Inflammatory macrophage treated with lipopolysaccharide for 4 hours (primary cell): ENCODE measurements at places on chromosomes 5 and 9.

DNA sequence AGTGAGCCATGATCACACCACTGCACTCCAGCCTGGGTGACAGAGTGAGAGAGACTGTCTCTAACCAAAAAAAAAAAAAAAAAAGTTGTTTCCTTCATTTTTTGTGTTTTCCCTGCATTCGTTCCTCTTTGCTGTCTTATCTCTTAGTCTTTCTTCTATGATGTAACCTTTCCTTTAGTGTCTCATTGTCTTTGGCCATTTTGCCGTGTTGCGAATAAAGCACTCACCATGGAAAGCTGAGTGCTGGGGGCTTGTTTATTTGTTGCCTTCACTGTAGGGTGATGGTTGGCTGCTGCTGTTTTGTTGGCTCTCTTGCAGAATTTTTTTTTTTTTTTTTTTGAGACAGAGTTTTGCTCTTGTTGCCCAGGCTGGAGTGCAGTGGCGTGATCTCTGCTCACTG lies 7.7 kb downstream of the EHMT1 start:
- DNase-seq, result peak; percentile 22

GRCh38 chr5:91403438-91403837 lies 20.3 kb upstream of the ARRDC3 start:
- DNase-seq, result no peak

DNA sequence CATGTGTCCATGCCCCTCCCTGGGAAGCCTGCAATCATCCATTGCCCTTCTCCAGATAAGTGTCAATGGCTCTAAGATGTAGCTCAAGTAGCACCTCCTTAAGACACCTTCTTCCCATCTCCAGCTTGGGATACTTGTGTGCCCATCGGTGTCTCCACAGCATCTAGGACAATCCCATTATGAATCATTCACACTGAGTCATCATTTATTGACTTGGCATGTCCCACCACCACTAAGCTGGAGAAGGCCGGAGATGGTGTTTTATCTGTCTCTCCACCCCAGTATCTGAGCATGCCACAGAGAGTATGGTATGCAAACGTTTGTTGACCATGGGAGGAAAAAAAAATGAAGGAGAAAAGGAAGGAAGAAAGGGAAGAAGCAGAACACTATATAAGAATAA lies 342.2 kb downstream of the TRIM32 start:
- no peak for DNase-seq

- peak; percentile 30 for DNase-seq
Measured at GRCh38 chr9:27457445-27457844, 66.6 kb upstream of the IFNK start.

DNA sequence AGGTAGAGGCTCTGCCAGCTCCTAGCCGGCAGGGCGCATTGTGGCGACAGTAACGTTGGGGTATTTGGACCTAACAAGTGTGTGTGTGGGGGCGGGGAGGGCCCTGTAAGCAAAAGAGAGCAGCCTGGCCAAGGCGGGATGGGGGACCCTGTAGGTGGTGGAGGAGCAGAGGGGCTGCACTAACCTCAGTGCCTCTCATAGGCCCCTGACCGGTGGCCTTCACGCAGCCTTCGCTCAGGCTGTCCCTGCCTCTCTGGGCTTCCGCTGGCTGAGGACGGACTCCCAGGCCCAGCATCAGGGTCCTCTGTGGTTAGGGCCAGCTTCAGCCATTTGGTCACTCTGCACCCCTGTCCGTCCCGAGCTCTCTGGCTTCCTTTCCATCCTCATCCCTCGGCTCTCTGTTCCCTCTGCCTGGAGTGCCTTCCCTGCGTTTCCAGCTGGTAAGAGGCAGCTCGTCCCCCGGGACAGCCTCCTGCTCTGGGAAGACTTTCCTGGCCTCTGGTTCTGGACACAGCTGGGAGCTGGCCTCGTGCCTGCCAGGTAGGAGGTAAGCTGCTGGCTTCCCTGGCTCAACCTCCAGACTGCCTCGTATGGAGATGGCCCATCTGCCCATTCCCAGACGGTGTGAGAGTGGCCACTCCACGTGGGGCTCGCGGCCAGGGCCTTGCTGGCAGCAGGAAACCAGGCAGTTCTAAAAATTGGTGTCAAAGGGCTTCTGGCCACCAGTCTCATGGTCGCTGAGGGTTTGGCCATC lies 39.3 kb upstream of the PHYKPL start:
- no peak for DNase-seq

GRCh38 chr5:115457571-115457970 lies 87.0 kb downstream of the FEM1C start:
- DNase-seq, result no peak

DNA sequence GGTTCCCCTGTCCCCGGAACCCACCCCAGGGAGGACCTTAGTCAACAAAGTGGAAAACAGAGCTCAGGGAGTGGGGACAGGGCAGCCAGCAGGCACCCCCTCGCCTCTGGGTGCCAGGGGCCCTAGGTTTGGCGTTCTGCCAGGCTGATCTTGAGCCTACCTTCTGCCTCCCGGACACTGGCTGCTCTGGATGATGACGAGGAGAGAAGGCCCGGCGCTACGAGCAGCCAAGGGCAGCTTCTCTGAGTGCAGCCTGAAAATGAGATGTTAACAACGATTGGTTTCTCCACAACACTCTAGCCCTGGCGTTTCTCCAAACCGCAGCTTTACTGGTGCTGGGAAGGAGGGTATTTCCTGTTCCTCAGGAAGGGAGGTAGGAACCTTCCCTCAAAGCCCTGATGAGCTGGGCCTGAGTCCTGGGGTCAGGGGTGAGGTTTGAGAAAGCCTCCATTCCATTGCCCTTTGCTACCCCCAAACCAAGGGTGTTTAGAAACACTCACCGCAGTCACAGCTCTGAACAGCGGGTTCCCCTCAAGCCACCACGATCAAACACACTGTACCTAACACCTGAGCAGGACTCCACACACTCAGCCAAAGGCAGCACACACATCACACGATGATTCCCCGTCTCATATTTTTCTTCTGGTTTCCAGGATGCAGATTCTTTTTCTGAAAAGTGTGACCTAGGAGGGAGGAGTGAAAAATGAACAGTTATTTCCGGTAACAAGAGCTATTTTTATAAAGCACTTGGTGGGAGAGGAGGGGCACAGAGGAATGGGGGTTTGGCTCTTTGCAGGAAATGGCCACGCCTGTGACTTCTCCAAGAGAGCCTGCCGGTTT lies at the start of gene STING1:
Gene STING1, minus strand, starts transcription at position 709 of the 840 bp plus-strand sequence. CDS start 1,054 bp downstream, outside the sequence.
- DNase-seq, result peak; percentile 75

- no peak for DNase-seq
Measured at GRCh38 chr5:170523142-170523551, 19.3 kb downstream of the KCNIP1 start.

GRCh38 chr9:127245637-127246164 lies 18.9 kb upstream of the GARNL3 start:
- DNase-seq, result no peak

GRCh38 chr9:121344184-121344583 lies 25.9 kb downstream of the STOM start:
- no peak for DNase-seq

GRCh38 chr9:135326141-135326540 lies 153.4 kb upstream of the PPP1R26 start:
- no peak for DNase-seq

GRCh38 chr5:180470966-180471582 lies 23.1 kb upstream of the CNOT6 start:
- peak; percentile 47 for DNase-seq

- DNase-seq, result no peak
Measured at GRCh38 chr9:107274953-107275422, 8.1 kb upstream of the RAD23B start.

- DNase-seq, result no peak
Measured at GRCh38 chr9:93262537-93263310, 78.8 kb downstream of the WNK2 start.

DNA sequence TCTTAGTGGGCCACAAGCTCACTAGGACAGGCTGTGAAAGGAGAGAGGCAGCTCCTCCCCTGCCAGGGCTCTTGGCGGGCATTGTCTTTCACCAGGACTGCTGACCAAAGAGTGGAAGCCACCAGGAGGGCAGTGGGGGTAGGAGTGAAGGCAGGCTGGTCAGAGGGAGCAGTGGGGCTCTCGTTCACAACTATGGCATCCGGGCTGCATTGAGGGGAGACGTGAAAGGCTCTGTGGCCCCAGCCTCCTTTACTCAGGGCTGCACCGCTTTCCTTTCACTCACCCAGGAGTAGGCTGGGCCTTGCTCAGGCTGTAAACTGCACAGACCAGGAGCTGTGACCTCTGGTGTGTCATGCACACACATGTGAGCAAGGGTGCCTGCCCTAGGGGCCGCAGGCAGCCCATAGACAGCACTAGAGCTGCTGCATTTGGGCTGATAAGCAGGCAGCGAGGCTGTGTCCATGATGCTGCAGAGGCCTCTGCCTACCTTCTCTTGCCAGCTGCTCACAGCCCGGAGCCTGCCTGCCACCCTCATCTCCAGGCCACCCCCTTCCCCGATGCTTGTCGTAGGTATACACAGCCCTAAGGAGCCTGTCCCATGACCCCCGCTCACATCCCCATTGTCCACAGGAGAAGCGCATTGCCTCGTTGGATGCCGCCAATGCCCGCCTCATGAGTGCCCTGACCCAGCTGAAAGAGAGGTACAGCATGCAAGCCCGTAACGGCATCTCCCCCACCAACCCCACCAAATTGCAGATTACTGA lies 130.4 kb downstream of the DAB2IP start:
- DNase-seq, result no peak

DNA sequence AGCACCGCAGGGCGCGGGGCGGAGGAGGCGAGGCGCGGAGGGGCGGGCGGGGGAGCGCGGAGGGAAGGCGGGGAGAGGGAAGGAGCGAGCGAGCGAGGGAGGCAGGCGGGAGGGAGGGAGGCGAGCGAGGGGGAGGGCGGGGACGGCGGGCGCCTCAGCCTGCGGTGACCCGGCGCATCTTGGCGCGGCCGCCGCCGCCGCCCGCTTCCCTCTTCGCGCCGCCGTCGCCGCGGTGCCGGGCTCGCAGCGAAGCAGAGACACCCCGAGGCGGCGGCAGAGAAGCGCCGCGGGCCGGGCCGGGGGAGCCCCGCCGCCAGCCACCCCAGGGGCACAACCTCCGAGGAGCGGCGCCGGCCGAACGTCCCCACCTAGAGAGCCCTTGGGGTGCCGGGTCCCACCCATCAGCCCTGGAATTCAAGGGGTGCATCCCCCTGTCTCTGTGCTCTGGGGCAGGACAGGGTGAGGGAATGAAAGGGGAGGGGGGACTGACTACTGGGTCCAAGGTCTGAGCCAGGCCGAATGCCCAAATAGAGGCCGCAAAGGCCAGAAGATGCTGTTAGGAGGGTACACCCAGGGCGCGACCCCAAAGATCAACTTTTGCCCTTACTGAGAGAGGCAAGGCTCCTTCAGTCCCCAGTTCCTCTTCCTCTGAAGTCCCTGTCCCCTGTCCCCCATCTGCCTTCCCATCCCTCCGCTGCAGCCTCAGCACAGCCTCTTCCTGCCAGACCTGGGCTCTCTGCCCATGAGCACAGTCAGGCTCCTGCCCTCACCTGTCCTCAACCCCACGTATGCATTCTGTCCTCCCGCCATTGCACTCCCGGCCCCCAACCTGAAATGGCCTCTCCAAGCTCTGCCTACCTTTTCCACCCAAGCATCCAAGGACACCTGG lies at the start of gene ADAMTS2:
Gene ADAMTS2, minus strand, starts transcription at position 29 of the 889 bp plus-strand sequence. CDS start 133 bp downstream, outside the sequence.
- DNase-seq, result peak; percentile 12

- DNase-seq, result peak; percentile 36
Measured at GRCh38 chr9:135990468-135991429, 29.6 kb upstream of the UBAC1 start.

- DNase-seq, result no peak
Measured at GRCh38 chr9:15182101-15182551, 124.9 kb downstream of the TTC39B start.

- peak; percentile 56 for DNase-seq
Measured at GRCh38 chr9:120630333-120630732, 50.4 kb upstream of the CDK5RAP2 start.

- DNase-seq, result no peak
Measured at GRCh38 chr5:160371294-160371693, 868 bp upstream of the C1QTNF2 start.

- DNase-seq, result no peak
Measured at GRCh38 chr5:124302533-124302932, 443.9 kb downstream of the ZNF608 start.

DNA sequence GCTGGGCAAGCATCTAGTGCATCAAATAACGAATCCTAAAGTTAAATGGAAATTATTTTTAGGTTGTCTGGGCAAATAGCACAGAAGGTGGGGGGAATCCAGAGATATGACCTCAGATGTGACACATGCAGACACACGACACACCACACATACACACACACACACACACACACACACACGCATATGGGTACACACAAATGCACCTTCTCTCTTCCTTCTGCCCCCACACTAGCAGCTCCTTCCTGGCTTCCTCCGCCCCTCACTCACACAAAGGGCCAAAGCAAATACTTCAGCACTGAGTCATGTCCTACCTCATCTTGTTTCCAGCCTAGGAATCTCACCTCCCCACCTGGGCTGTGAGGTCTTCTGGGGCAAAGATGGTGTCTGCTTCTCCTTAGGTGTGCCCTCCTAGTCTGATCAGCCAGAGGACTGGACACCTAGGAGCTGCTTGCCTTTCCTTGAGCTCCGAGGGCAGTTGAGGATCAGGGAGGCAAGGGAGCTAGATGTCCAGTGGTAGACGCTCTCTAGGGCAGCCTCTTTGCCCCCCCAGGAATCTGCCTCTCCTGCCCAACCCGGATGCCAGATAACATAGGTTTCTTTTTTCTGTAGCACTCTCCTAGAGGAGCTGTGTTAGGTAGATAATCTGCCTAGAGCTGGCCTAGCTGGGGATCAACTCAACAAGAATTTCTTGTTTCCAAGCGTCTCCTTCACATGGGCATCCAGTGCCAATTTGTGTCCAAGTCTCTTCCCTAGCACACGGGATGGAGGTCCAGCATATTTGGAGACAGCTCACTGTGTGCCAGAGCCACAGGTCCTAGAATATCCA lies 14.3 kb upstream of the JADE2 start:
- DNase-seq, result no peak

GRCh38 chr5:132435886-132436285 lies 54.7 kb downstream of the IRF1 start:
- peak; percentile 93 for DNase-seq

DNA sequence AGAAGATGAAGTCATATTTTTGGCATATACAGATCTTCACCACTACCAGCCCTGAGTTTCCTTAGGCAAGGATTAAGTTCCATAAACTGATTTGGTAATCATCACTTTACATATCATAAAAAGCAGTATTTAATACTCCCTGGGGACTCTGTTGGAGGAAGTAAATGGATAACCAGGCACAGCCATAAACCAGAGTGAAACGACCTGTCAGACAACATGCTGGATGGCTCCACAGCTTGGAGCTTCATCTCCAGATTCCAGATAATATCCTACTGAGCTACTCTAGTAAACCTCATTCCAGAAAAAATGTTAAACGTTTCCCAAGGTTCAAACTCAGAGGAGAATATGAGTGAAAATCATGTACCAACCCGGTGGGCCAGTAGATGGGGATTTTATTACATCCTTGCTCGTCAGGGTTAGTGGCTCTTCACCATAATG lies 109.2 kb downstream of the BASP1 start:
- DNase-seq, result no peak

DNA sequence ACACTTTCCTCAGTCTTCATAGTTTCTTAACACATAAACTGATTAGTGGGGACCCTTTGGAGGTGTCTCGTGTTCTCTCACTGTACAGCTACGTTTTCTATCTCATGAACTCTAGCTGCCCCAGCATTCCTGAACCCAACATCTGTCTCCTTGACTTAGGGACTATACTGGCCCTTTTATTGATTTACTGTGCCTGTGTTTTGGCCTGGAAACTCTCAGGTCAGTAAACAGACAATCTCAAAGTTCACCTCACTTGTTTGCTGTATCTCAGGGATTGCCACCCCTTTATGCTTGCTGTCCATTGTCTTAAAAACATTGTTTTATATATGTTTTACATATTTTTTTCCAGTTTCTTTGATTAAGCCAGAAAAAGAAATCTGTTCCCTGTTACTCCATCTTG lies 222.8 kb downstream of the FAM170A start:
- no peak for DNase-seq

GRCh38 chr5:115616472-115616871 lies 9.4 kb downstream of the TMED7 start:
- no peak for DNase-seq
